Stimulated activated naive CD4-positive, alpha-beta T cell treated with Interleukin-2 at 50 U/mL for 16 hours (primary cell): ENCODE measurements at places on chromosomes 6 and 20.

GRCh38 chr6:97049253-97050011 lies 124.9 kb downstream of the KLHL32 start:
- peak; percentile 13 for DNase-seq

- DNase-seq = no peak
Observed at GRCh38 chr6:81373414-81373813, 379.1 kb downstream of the TENT5A start.

DNA sequence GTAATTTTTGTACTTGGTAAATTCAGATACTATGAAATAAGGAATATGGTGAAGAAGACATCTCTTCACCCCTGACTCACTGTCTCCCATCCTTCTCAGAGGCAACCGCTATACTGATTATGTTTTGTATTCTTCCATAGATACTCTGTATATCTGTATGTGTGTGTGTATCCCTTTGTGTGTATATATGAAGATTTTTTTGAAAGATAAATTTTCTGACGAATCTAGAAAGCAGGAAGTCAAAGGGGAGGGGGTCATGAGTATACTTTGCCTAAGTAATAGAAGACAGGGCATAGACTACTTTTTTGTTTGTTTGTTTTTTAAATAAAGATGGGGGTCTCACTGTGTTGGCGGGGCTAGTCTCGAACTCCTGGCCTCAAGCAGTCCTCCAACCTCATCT lies 48.2 kb downstream of the TOP1 start:
- no peak for DNase-seq

DNA sequence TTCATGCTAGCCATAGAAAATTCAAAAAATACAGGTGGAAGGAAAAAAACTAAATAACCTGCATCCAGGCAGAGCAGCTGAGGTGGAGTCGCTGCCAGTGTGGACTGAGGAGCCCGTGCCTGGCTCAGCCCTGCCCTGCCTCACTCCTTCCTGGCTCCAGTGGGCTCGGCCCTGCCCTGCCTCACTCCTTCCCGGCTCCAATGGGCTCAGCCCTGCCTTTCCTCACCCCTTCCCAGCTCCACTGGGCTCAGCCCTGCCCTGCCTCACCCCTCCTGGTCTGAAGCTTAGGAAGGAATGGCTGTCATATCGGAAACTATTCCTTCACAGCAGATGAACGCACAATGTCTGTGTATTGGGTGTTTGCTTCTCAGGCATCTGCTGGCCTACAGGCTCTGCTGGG lies 142.1 kb downstream of the SMOC2 start:
- no peak for DNase-seq

DNA sequence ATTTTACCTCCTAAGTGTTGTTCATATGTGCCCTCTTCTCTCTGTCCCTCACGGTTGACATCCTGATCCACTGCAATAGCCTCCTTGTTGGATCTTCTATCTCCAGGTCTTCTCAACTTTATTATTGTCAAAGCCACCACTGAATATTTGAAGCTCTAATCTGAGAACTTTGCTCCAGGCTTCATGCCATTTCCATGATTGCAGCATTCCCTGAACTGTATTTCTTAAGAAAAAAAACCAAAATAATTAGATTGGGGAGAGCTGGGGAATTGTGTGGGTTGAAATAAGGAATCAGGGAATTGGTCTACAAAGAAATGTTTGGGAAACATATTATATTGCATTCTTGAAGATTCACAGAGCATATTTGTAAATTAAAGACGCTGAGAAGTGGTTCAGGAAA lies 2.5 kb upstream of the STX7 start:
- no peak for DNase-seq

- no peak for DNase-seq
Observed at GRCh38 chr6:138310294-138310693, 67.4 kb upstream of the SMIM28 start.

DNA sequence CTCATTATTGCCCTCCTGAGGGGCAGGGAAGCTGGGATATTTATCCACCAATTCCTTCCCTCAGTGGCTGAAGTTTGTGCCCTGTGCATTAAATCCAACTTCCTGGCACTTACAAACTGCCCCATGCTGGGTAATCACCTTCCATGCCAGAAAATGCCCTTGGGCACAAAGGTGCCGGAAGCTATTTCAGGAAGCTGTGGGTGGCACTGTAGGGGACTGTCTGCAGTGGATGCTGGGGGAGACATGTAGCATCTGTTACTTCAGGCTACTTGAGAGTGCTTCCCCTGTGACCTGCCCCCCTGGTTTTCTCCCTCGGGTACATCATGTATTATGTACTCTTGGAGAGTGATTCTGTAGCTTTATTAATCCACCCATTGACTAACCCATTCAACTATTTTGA lies 24.7 kb upstream of the RALGAPA2 start:
- no peak for DNase-seq

GRCh38 chr6:2998998-2999617 lies 586 bp upstream of the NQO2 start:
- peak; percentile 71 for DNase-seq
